Thoracic aorta (tissue), 2 donors: ENCODE measurements at places on chromosomes 2 and 18.

DNA sequence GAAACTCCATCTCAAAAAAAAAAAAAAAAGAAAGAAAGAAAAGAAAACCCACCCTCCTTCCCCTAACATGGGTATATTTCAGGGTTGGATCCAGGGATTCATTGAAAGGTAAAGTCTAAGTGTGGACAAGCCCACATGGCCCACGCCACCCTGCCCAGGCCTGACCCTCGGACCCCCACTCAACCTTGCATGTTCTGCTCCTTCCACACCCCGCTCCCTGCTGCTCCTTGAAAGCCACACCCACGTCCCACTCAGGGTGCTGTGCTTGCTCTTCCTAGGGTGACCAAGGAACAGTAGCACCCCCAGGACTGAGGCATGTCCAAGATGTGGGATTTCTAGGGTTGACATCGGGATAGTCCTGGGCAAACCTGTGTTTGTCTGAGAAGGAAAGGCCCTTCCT, 172.7 kb upstream of the MYCN start:
- no peaks in the 10 kb centered on the region for H3K27me3 ChIP-seq
- no peak overlapping the region for H3K27ac ChIP-seq
- no peaks in the 10 kb centered on the region for H3K36me3 ChIP-seq
- no peak for DNase-seq
- no peak overlapping the region for H3K4me3 ChIP-seq

DNA sequence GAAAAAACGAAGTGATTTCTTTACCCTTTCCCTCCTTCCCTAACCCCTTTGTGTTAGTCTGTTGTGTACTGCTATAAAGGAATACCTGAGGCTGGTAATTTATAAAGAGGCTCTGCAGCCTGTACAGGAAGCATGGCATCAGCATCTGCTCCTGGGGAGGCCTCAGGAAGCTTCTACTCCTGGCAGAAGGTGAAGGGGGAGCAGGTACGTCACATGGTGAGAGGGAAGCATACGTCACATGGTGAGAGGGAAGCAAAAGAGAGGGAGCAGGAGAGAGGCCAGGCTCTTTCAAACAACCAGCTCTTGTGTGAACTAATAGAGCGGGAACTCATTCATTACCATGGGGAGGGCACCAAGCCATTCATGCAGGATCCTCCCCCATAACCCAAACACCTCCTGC, 126.2 kb downstream of the CAPN13 start:
- no peak overlapping the region for H3K27ac ChIP-seq
- no peaks in the 10 kb centered on the region for H3K27me3 ChIP-seq
- no peaks in the 10 kb centered on the region for H3K36me3 ChIP-seq
- H3K4me3 ChIP-seq, result no peak overlapping the region
- H3K4me1 ChIP-seq, result peaks cover 4% of the 10 kb centered on the region

- H3K4me1 ChIP-seq, result peaks cover 15% of the 10 kb centered on the region
- H3K36me3 ChIP-seq, result no peaks in the 10 kb centered on the region
- H3K27me3 ChIP-seq, result no peaks in the 10 kb centered on the region
- no peak overlapping the region for H3K27ac ChIP-seq
- H3K4me3 ChIP-seq, result no peak overlapping the region
Observed at GRCh38 chr2:70145144-70145490, 45.7 kb downstream of the C2orf42 start.

DNA sequence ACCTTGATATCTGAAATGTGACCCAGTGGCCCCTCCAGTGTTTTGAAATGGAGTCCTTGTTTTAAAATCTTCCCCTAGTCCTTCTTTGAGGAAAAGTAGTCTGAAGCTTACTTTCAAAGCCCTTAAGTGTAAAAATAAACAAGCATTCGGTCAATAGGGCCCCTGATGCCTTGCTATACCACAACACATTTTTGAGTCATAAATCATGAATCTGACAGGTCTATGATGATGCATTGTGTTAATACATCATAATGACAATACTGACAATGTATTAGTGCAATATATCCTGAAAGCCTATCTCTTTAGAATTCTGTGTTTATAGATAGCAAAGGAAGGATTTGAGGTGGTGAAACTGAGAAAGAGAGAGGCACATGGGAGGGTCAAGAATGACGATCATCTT, 464.2 kb downstream of the MEIS1 start:
- DNase-seq, result no peak
- H3K27ac ChIP-seq, result no peak overlapping the region
- H3K4me1 ChIP-seq, result peaks cover 6% of the 10 kb centered on the region
- H3K27me3 ChIP-seq, result no peaks in the 10 kb centered on the region
- no peak overlapping the region for H3K4me3 ChIP-seq

DNA sequence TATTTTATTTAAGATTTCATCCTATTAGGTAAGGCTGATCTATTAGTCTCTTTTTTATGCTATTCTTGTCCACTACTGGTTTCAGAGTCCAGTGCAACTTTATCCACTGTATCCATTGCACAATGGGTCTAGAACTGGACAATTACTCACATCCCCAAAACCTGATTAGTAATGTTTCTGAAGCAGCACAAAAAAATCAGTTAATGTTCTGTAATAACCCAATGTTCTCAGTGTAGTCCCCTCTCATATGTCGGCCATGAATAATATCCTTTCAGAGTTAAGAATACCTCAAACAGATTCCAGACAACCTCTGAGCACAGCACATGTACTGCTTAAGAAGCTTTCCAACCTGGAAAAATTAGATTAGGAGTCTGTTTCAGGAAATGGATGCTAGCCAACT, 29.7 kb downstream of the MGAT4A start:
- peak overlapping the region; percentile 72 for H3K27ac ChIP-seq
- peaks cover 23% of the 10 kb centered on the region for H3K4me1 ChIP-seq
- DNase-seq, result no peak
- H3K27me3 ChIP-seq, result no peaks in the 10 kb centered on the region
- no peak overlapping the region for H3K4me3 ChIP-seq

GRCh38 chr2:20661421-20662307, 5.3 kb upstream of the GDF7 start:
- no peak overlapping the region for H3K4me3 ChIP-seq
- no peaks in the 10 kb centered on the region for H3K27me3 ChIP-seq
- DNase-seq, result no peak
- H3K4me1 ChIP-seq, result peaks cover 3% of the 10 kb centered on the region
